CD4-positive, alpha-beta T cell treated with Interleukin-15 for 1 hour (primary cell): ENCODE measurements at places on chromosomes 7 and 10.

DNA sequence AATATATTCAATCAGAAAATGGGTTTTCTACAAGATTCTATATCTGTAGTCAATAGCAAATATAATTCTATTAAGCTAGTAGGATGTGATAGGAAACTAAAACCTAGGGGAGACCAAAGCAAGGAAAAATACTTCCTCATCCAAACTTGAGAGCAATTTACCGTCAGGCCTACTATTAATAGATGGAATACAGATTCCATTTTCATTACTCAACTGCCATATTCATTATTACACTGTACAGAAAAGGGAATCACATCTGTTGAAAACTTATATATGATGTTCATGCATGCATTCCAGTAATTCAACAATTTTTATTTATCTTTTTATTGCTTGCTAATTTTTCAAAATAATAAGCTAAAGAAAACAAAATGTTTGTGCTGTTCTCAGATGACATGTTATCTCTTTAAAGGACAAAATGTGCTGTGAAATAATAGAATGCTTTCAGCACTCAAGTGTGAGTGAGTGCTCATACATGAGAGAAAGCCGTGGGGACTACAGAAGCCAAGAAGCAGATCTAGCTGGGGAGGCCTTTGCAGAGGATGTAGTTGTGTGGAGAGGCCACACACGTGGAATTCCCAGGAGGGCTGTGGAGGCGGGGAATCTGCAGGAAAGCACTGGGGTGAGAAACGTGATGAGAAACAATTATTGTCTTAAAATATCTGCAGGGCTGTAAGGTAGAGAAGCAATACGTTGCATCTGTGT, 110.0 kb downstream of the EGFR start:
- DNase-seq, result no peak

GRCh38 chr10:121260377-121260776, 337.9 kb downstream of the FGFR2 start:
- no peak for DNase-seq

DNA sequence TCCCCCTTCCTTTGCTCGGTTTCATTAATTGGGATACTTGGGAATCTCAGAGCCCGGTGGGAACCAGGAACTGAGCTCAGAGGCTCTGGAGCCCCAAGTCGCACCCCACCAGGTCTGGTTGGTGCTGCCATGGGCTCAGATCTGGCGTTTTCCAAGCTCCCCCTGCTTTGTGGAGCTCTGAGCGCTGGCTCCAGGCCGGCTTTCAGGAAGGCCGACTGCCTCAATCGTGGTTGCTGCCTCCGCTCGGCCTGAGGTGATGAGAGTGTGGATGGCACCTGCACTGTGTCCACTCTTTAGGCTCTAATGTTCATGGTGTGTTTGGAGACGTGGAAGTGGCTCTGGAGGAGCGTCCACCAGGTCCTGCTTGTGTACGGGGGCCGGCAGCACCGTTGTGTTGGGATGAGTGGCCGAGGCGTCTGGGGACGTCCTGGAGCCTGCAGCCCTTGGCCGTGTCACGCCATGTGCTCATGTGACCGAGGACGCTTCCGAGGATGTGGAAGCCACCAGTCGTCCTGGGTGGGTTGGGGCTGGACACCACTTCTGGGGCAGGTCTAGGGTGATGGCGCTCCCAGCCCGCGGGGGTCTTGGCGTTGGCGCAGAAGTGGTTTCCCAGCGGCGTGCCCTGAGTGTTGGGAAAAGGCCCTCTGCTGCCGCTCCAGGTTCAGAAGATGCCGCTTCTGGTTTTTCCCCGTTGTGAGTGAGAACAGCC, 8.2 kb downstream of the INPP5A start:
- no peak for DNase-seq

GRCh38 chr10:5096108-5096507, 1.9 kb downstream of the AKR1C3 start:
- no peak for DNase-seq

DNA sequence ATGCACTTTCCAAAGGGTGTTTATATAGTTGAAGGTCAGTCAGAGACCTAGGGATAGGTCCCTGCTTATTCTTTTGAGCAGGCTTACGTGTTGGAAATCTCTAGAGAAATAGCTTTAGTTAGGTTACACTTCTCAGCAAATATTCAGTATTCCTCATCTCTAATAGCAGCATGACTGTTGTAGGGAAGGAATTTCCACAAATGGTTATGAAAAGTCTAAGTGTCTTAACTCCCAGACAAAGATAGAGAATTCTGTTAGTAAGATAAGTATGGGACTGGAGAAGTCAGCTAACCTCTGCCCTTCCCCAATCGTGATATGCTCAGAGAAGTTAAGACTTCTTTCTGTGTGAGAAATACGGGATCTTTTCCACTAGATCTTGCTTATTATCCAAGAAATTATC, 16.5 kb downstream of the SGPL1 start:
- no peak for DNase-seq

DNA sequence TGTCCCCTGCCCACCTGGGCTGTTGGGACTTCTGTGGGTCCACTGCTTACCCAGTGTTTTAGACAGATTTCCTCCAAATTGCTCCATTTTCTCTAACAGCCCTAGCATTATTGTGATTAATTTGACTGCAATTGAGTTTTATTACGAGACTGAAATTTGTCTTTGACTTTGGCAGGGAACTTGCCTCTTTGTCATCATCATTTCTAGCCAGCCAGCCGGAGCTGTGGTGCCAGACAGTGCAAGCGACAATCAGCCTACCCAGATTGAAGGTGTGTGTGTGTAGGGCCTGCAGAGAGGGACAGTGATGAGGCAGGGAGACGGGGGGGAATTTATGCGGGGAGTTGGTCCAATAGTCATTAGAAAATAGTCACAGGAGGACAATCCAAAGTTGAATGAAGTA, 743.0 kb downstream of the NRG3 start:
- DNase-seq, result no peak
